Activated T-cell treated with anti-CD3 and anti-CD28 coated beads for 24 hours (primary cell): ENCODE measurements at places on chromosomes 3 and 15.

DNA sequence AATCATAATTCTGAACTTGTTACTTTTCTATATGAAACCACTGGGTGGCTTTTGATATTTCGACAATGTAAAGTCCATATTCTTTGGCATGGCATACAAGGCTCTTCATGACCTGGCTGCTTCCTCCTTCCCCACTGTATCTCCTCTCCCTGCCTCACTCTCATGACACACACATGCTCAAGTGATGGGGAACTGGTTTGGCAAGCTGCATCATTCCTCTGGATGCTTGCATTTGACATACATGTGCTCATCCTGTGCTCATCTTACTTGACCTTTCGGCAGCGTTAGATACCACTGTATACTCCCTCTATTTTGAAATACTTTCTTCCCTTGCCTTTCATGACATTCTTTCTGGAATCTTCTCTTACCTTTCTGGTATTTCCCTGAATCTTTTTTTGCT, 51.8 kb upstream of the ZDHHC23 start:
- no peak for DNase-seq

DNA sequence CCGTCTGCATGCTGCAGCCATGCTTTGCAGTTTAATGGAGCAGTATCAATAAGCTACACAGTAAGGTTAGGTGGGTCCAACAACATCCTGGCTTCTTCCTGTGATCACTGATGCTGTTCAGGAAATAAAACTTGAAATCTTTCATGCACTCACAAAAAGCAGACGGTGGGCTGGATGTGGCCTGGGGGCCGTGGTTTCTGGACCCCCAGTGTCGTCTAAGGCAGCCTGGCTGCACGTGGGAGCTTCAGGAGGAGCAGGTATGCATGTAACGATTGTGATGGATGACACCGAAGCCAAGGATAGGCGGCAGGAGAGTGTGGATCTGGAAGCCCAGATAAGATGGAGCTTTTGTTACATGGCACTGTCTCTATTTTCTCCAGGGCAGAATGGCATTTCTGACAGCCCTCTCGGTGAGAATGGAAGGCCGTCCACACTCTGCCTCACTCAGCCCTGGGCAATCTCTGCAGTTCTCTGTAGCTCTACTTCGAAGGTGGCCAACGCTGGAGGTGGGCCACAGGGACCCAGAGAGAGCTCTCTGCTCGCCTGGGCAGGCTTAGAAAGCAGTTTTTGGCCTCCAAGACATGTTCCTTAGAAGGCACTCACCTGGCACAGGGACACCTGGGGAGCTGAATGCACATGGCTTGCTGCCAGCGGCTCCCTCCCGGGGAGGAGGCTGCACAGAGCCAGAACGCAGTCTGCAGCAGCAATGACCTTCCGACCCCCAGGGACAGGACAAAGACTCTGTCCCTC, 46.4 kb upstream of the IQSEC1 start:
- no peak for DNase-seq

GRCh38 chr15:29364426-29365078, 94.9 kb upstream of the NSMCE3 start:
- DNase-seq = no peak

DNA sequence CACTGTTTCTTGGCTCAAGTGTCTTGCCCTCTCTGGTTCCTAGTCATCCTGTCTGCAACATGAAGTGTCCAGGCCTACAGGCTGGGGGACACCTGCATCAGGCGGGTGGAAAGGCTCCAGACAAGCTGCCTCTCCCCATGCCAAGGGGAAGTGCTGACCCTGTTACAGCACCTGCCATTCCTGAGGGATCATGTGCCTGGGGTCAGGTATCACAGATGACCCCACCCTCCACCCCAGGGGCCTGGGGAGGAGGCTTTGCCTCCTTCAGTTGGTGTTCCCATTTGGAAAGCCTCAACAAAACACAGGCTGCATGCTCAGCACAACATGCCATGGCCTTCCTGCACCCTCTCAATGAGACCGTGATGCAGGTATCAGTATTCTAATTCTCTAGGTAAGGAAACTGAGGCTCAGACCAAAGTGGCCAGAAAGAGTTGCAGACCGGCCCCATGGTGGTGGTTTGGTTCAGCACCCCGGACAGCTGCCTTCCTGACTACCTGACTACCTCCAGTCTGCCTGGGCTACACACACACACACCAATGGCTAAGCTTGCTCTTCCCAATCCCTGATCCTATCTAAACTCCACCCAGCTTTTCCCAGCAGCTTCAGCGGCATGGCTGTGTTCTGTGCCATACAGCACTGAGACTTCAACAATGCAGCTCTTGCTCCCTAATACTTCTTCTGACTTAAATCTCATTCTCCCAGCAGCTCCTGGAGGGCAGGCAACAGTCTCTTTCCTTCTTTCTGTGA, 69.7 kb upstream of the LINGO1 start:
- DNase-seq = no peak

GRCh38 chr3:11195721-11196332, 41.5 kb downstream of the HRH1 start:
- DNase-seq = no peak

DNA sequence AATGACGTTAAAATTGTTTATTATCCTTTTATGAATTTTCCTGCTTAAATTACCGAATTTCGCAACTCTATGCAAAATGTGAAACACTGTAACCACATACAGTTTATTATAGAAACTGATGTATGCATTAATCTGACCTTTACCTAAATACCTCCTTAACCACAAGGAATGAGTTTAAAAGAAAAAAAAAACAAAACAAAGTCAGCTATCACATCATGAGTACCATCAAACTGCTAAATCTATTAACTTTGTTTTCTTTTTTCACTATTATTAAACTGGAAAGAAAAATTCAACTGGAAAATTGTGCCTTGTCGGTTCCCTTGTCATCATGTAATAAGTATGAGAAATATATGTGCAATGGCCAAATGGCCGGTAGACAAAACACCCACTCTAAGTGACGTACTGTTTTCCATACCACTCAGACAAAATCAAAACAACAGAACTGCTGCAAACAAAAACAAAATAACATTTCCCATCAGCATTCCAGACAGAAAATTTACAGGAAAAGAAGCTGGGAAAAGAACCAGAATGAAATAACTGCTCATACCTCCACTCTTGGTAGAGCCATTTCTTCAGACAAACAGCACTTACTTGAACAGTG, 415.3 kb downstream of the FOXP1 start:
- no peak for DNase-seq

- DNase-seq = no peak
These were observed 27.2 kb upstream of the DAZL start for GRCh38 chr3:16632395-16632794.

DNA sequence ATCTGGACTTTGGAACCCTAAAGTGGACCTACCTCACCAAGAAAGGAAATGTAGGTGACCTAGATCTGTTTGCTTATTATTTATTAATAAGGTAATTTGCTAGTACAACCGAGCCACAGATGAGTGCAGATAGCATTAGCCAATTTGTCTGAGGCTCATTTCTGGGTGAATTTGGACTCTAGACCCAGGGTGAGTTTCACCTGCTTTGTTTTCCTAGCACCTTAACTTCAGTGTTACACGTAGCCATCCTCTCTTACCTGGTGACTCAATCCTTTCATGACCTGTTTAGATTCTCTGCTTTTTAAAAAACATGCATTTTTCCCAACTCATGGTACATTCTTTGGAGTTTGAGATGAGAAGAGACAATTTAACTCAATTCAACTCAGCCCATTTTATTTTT, 33.5 kb upstream of the KPNA4 start:
- DNase-seq = no peak

DNA sequence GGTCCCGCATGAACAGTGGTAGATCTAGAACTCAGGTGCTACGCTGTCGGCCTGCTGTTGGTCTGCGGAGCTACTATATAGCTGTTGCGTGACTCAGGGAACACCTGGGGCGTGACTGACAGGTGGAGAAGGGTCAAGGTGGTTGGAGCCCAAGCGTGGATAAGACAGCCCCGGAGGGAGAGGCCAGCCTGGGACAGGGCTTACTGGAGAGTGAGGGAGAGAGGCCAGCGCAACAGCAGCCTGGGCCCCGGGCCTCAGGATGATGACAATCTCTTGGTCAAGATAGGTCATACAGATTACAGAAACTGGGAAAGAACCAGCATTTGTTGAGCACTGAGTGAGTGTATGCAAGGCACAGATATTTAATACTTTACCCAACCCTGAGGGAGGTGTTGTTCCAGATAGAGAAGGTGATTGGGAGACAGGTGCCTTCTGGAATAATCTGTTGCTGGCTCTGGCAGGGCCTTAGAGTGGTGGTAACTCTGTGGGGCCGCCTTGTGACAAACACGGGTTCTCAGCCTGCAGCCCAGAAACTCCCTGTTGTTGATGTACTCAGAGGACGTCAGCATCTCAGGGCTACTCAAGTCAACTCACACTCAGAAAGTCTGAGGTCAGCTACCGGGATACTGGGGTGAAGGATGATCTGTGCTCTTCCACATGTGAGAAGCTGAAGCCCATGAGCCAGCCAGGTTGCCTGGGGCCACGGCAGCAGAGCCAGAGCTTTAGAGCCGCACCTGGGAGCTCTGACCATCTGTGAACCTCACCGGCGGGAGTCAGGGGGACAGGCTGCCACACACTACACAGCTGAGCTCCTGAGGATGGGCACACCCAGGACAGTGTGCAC, 265.4 kb upstream of the HES1 start:
- DNase-seq = no peak

DNA sequence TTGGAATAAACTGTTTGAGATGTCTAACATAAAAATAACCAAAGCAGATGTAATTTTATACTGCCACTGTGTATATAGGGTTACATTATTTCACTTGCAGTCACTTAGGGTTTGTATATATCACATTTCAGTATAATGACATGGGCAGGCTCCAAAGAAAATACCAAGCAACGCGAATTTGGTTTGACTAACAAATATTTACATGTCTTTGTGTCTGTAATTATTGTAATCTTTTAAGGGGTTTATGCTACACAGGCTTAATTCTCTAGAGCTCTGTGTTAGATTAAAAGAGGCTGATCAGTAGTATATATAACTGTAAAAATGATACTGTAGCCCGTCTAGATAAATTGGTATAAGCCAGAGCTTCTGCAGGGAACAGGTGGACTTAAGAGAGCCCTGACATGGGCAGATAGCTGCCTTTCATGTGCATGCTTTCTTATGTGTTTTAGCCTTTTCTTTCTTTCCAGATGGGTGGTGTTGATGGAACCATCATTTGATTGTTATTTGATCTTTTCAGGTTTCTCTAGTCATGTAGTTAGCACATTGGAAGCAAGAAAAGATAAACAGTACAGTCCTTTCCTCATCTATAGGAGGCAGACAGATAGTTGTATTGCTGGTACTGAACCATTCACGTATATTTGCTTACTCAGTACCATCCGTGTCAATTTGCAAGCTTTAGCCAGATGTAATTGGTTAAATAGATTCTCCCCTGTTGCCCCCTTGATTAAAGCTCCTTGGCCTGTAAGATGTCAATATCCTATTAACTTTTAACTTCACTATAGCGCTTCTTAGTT, 86.1 kb downstream of the GALK2 start:
- DNase-seq = no peak

GRCh38 chr3:52314489-52314888, 1.6 kb upstream of the DNAH1 start:
- no peak for DNase-seq

DNA sequence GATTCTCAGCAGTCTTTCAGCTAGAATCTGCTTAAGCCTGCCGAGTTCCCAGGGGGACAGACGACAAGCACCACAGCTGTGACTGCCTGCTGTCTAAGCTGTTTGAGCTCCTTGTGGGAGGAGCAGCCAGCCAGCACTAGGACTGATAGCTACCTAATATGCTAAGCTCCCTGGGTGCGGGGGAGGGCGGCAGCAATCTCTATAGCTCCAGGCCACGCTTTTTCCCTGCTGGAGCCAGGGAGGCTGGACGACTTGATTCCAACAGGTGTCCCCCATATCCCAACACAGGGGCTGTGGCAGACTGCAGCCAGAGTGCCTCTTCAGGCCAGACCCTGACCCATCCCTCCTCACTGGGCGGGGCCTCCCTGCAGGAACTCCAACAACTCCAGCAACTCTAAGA, 134.1 kb upstream of the ARPP21 start:
- no peak for DNase-seq

DNA sequence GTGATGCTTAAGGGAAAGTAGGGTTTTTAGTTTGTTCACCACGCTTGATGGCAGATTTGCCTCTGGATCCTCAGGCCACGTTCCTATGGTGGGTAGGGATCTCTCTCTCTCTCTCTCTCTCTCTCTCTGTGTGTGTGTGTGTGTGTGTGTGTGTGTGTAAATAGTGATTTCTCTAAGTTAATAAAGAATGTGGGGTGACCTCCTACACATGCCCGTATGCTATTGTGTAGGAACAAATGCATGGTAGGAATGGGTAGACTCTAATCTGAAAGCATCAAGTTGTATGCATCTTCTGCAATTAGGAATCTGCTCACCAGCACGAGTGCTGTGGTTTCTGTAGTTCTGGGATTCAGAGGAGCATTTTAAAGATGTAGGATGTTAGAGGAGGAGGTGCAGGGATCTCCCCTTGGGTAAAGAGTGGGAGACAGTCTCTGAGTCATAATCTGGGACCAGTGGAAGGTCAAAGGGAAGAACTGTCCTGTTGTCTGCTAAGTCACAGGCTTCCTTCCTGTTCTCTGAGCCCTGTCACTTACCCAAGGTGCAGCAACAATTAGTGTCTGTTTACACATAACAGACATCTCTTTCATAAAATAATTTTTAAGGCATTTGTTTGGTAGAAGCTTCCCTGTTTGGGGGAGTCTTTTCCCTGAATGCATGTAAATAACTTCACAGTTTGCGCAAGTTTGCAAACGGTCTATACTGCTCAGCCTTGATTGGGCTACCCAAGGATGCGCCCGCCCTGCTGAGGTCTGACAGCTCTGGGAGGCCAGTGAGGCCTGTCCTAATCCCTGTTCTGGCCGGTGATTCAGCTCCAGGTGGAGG, 139.8 kb downstream of the IGF1R start:
- no peak for DNase-seq

- DNase-seq = no peak
These were observed 211.5 kb upstream of the ICE2 start for GRCh38 chr15:60690350-60690961.

DNA sequence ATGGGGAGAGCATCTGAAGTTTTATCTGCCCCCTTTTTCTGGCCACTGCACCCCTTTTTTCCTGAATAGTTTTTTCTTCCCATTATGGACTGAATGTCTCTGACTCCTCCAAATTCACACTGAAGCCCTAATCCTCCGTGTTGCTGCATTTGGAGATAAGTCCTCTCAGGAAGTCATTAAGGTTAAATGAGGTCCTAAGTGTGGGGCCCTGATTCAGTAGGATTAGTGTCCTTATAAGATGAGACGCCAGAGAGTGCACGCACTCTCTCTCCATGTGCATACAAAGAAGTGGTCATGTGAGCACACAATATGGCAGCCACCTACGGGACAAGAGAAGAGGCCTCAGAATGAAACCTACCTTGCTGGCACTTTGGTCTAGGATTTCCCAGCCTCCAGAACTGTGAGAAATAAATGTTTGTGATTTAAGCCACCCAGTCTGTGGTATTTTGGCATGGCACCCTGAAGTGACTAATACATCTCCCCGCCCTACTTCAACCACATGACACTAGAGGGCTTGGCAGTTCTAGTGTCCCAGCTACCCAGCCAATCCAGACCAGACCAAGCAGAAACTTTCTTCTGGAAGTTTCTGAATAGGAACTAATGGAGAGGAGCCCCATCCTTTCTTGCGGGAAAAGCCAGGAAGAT, 191.3 kb downstream of the PDE8A start:
- no peak for DNase-seq

GRCh38 chr3:148648685-148649352, 48.9 kb upstream of the AGTR1 start:
- DNase-seq = no peak

- peak; percentile 35 for DNase-seq
These were observed 107.7 kb upstream of the RPL32 start for GRCh38 chr3:12948891-12949711.

GRCh38 chr3:4356546-4357410, 53.6 kb downstream of the SETMAR start:
- no peak for DNase-seq

GRCh38 chr3:105022813-105023212, 343.9 kb upstream of the ALCAM start:
- DNase-seq = no peak
